CD4-positive, alpha-beta memory T cell (primary cell): ENCODE measurements at places on chromosomes 1 and 21.

DNA sequence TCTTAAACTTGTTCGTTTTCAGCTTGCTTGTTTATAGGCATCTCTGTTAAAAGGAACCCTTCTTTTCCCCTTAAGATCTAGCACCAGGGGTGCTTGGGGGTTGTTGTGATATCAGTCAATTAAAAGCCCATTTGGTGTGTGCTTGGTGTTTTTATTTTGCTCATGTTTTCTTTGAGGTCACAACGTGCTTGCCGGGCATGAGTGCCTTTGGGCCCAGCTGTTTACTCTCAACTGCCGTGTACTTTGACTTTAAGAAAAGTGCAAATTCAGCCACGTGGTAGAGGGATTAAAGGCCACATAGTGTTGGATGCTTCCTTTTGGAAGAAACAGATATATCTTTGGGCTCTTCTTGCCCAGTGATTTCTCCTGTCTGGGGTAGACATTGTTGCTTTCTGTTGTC lies 10.5 kb downstream of the ARID1A start:
- DNase-seq: no peak

DNA sequence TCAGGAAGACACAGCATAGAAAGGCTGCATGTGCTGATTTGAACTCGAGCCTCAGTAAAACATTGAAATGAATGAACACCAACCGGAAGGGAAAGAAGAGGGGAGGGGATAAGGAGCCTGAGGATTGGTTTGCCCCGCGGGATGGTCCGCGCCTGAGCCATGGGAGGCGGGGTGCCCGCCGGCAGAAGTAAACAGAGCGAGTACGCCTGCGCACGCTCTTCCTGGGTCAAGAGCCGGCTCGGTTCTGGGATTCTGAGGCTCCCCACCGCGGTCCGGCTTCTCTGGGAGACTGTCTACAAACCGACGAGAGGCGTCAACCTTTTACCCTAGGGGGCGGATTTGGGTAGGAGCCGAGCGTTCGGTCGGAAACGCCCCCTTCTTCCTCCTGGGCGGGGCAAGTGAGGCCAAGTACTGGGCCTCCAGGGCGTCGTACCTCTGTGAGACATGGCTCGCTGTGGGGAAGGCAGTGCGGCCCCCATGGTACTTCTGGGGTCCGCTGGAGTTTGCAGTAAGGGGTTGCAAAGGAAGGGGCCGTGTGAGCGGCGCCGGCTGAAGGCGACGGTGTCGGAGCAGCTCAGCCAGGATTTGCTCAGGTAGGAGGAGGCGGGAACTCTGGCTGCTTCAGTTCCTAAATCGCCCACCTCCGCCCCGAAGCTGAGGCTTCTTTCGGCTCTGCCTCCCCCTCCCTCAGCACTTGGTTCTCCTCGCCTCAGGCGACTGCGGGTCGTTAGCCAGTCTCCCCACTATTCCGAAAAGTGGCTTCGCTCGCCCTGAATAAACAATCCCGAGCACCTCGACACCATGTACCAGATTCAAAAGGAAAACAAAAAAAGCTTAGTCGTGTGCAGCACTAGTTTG lies at the start of gene BTBD8:
Gene BTBD8, plus strand, starts transcription at position 218 of the 858 bp plus-strand sequence. Its CDS starts 227 bp downstream, at position 445.
- peak; percentile 83 for DNase-seq

DNA sequence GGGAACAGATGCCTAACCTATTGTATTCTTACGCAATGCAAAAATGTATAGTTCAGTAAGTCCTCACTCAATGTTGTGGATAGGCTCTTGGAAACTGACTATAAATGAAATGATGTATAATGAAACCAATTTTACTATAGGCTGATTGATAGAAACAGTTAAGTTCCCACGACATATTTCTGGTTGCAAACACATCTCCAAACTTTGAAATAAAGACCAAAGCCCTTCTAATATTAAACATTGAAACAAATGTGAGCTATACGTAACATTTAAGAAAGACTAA lies 29.1 kb downstream of the MAP3K21 start:
- DNase-seq: no peak

GRCh38 chr1:206814716-206815341 lies 42.5 kb upstream of the IL10 start:
- no peak for DNase-seq

- DNase-seq: no peak
Observed at GRCh38 chr21:31893851-31894415, 21.1 kb downstream of the HUNK start.

- no peak for DNase-seq
Observed at GRCh38 chr1:24297852-24298232, 21.3 kb upstream of the GRHL3 start.

DNA sequence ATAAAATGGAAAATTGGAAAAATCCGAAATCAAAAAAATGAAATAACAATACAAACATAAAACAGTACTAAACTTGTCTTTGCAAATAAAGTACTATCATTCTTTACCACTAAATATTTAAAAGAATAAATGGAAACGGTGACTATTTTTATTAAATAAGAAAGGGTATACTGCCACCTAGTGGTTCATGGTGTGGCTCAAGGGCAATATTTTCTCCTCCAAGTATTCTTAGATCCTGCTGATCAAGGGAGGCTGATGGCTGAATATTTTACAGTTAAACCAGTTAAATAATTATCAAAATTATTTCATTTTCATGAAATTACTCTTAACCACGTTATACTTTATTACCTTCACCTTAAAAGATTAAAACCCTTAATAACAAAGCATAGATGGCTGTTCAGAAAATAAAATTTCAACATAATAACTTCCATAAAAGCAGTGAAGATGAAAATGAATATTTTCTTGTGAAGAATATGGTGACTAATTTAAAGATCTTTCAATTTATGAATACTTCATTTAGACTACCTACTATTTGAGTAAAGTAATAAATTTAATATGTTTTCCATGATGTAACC lies 1793.9 kb downstream of the NCAM2 start:
- DNase-seq: peak; percentile 4

DNA sequence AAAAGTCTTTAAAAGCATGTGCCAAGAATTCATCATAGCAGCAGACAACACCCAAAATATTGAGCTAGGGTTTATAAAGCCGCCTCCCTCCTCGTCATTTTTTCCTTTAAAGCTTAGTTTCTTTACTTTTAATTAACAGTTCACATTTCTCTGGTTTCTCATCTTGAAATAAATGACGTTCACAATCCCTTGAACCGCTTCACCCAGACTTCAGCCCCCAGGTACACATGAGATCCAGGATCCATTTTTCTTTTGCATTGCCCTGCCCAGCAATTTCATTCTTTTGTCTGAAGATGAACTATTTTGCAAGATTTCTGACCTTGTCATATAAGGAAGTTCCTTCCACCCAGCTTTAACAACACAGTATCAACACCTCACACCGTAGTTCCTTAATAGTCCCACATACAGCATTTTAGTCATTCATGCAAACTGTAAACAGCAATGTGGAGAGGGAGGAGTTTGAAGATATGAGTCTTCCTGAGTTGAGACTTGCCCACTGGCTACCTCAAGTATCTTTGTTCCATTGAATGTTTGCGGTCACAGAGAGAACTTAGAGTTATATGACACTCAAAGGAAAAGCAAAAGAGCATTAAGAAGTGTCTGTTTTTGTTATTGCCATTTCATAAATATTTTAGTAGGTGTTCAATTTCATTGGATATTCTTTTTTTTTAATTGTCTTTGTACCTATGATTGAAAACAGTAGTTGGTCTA lies 35.3 kb upstream of the CACYBP start:
- peak; percentile 74 for DNase-seq

DNA sequence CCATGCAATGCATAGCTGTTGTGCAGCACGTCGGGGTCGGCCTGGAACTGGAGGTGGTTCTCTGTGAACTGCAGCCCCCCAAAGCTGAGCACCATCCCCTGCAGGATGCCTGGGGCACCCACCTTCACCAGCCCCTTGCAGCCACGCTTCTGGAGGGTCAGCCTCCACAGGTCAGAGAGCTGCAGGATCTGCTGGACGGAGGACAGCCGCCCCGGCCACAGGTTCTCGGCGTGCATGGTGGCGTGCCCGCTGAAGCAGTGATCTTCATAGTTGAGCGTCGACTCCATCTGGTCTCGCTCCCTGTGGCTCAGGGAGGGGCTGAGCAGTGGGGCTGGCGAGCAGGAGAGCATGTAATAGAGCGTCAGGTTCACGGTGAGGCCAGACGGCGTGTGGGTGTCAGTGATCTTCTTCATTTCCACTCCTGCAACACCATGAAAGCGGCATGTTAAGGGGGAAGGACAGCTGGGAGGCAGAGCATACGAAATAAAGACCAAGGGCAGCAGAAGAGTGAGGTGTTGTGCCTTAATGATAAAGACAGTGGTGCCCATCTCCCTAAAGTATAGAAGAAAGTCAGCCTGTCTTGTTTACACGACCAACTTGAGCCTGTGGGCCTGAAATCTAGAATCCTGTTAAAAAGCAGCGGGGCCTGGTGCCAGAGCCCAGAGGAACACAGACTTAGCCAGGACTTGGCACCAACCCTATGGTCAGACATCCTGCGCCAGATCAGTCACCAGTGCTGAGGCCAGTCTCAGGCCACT lies 3.0 kb downstream of the KIAA2013 start:
- DNase-seq: no peak
